Stimulated activated CD4-positive, alpha-beta T cell treated with anti-CD3 and anti-CD28 coated beads, Interleukin-12 subunit alpha, Interleukin-12 subunit beta, amount 100 ng/mL, for 24 hours (primary cell): ENCODE measurements at places on chromosomes 7 and 10.
A peak's percentile ranks its signal among the peaks of the same experiment; 100 is the strongest.

- DNase-seq, result no peak
Measured at GRCh38 chr10:118324140-118324539, 18.0 kb downstream of the FAM204A start.

DNA sequence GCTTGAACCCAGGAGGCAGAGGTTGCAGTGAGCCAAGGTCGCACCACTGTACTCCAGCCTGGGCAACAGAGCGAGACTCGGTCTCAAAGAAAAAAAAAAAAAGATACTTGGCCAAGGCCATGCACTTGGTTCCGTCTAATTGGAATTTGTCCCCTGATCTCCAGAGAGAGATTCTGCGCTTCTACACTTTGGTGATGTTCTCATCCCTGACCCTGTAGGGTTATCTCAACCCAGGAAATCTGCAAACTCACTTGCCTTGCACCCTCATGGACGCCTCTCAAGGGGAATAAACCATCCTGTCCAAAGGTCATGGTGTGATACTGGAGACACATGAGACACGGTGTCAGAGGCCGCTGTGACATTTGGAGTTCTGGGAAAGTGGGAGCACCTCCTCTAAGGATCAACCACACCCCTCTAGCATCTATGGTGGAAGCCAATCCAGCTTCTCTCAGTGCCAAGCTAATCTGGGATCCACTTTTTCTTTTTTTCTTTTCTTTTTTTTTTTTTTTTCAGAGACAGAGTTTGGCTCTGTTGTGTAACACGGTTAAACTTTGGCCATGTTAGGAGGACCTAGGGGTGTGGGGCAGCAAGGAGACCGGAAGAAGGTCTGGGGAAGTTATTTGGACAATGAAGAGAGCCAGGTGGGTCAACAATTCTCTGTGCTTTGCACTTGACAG is 7.8 kb upstream of the POR start:
- no peak for DNase-seq

GRCh38 chr10:88458209-88458608 is 124.9 kb downstream of the RNLS start:
- no peak for DNase-seq

DNA sequence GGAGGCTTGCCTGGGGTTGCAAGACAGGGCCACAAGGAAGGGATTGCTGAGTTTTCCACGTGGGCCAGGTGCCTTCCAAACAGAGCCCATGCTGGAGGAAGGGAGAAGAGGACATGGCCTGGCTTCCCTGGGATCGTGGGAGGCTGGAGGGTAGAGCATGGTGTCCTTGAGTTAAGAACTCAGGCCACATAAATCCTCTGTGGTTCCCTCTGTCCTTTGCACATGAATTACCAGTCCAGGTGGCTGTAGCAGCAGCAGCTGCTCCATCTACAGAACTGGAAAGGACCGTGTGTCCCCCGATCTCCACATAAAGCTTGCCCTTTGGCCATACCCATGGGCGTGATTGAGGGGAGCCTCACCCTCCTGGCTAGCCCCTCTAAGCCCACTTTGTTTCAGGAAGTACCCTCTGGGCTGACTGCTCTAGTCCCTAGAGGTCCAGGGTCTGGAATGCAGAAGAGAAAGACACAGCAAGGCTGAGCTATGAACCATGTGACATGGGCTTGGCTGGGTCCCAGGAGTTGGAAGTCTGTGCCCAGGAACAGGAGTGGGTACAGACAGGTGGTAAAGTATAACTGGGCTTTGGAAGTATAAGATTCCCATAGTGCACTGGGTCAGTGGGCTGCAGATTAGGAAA is 84.9 kb downstream of the C10orf105 start:
- no peak for DNase-seq

DNA sequence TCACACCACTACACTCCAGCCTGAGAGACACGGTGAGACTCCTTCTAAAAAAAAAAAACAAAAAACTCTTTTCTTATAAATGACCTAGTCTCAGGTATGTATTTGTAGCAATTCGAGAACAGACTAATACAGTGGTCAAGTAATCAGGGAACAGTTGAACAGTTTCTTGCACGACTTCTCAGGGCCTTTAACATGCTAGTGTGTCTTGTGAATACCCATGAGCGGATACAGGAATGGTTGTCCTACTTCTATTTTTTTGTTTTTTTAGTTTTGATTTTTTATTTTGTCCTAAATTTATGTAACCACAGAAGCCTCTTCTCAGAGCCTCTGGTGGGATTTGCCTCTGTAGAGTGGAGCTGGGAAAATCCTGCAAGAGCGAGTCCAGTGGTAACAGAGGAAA is 71.0 kb upstream of the NANOS1 start:
- no peak for DNase-seq

DNA sequence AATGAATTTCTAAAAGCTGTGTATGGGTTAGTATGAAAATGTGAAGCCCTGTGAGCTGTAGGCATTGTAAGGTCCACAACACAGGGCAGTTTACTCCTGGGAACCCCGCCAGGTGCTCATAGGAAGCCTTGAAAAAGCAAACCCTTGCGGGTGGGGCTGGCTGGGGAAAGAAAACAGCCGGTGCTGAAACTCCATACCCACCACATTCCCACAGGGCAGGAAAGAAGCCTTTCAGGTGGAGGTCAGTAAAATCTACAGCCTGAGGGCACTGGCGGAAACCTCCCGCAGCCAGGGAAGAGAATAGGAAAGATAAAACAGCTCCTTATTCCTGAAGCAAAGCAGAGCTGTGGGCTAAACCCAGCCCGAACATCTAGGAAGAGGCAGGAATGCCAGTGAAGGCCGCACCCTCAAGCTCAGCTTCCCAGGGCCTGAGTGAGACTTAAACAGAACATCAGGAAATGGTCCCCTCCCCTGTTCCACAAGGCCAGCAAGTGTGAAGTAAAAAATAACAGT is 34.7 kb downstream of the PODXL start:
- no peak for DNase-seq

DNA sequence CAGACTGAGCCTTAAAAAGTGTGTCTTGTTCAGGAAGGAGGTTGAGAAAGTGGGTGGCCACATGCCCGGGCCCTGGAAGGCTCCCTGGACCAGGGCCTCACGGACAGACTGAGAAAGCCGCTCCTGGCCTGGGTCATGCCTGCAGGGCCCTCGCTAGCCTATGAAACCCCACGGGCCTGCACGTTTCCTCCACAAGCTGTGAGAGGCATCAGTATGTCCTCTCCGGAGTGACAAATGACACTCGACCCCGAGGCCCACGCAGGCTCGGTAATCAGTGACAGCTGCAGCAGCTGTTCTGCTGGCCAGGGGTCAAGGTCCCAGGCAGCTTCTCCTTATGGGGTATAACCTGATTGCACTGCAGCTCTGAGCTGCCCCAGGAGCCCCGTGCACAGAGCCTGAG is 47.6 kb downstream of the ASB13 start:
- DNase-seq, result no peak

DNA sequence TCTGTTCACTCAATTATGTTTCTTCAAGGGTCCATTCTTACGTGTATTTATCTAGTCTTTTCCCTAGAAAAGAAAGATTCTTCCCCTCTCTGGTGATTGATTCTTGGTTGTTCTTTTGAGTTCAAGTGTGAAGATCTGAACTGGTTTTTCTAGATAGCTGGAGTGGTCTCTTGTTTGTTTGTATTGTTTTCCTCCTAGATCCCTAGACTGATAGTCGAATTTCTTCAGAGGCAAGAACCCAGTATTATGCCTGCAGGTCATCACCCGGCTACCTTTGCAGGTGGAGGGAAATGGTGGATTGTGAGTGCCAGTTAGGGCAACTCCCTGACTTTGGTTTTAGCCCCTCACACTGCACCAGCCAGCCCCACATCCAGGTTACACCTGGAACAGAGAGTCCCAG is 2.2 kb upstream of the RSU1 start:
- DNase-seq, result no peak

DNA sequence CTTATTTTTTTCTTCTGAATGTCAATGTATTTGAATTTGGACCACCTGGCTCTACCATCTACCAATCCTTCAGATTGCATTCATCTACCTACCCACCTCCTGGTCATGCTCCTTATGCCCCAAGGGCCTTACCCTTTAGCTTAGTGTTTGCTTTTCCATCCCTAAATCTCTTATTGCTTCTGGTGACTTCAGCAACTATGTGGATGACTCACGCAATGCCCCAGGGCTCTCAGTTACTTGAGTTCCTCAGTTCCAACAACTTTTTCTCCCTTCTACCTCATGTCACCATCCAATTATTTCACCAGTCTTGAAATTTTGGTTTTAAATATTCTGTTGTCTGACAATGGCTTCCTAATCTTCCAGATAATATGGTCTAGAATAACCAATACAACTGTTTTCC is 118.9 kb downstream of the CFAP58 start:
- DNase-seq, result no peak

GRCh38 chr7:142762104-142762503 is 8.7 kb upstream of the PRSS2 start:
- no peak for DNase-seq

GRCh38 chr10:132383101-132383500 is 13.9 kb upstream of the PWWP2B start:
- DNase-seq, result no peak

- DNase-seq, result no peak
Measured at GRCh38 chr7:154613811-154614210, 389.1 kb downstream of the PAXIP1 start.

GRCh38 chr10:114084215-114084614 is 40.5 kb downstream of the ADRB1 start:
- DNase-seq, result no peak

DNA sequence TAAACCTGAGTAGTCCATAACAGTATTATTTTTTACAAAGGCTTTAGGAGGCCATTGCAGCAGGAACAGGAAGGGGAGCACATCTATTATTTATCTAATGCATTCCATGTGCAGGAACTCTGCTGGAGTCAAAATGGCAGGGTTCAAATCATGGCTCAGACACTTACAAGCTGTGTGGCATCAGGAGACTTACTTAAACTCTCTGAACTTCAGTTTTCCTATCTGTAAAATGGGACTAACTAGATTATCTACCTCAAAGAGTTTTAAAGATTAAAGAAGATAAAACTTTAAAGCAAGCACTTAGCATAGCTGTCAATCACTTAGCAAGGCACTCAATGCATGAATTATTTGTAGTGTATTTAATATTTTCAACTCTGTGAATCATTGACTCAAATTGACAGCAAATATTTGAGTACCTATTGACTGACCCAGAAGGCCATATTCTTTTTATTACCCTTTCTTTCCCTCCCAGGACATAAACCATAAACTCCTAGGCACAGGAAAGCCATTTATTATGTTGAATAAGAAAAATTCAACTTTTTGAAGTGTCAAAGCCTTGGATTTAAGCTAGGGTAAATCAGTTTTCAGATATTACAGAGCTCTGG is 115.8 kb upstream of the FAM204A start:
- DNase-seq, result no peak

DNA sequence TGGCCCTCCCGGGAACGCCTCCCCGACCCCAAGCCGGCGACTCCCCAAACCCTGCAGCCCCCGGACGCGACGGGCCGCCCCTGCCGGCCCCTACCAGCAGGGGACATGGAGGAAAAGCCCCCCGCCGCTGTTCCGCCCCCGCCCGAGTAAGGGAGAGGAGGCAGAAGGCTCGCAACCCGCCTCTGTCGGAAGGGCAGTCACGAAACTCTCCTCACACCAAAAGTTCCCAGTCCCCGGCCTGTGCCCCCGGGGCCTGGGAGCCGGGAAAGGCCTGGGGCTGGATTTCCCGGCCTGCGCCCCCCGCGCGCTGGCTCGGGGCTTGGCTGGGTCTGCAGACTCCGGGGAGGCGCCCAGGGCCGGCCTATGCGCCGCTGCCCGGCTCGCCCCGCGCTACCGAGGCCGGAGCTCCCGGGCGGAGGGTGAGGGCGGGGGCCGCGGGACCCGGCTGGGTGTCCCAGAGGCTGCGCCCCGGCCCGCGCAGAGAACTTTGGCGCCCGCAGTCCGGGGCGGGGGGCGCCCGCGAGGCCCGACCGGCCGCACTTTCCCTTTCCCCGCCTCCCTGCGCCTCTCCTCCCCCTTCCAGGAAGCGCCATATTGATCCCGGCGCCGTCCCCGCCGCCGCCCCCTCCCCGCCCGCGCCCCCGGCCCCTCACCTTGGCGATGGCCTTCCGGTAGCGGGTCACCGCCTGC is 728 bp downstream of the PARD3 start:
- DNase-seq, result no peak

DNA sequence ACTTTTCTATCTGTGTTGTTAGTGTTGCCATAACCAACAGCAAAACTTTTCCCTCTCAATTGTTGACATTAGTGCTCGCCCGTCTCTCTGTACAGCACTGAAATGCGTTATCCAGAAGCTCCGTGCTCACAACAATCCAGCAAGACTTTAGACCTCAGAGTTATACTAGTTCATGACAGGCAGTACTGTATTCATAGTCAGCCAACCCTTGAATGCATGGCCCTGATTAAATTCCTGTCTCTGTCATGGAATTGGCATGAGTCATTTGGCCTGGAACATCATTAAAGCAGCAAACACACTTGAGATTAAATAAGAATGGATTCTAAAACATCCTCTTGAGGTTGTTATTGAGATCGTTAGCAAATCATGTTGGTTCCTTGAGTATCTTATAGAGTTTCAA is 405.5 kb upstream of the C7orf33 start:
- DNase-seq, result no peak

DNA sequence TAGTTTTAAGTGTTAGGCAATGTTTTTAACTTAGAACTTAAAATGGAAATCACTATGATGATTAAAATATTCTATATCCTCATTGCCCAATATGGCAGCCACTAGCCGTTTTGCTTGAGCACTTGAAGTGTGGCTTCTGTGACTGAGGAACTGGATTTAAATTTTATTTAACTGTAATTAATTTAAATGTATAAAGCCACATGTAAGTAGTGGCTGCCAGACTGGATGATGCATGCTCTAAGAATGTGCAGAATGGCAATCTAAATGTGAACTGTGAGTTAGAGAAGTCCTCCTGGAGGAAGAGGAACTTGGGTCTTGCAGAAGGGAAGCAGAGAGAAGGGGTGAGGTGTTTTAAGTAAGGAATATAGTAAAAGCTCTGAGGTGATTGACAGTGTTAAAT is 451.4 kb downstream of the SUGCT start:
- DNase-seq, result no peak

GRCh38 chr10:11355592-11355991 is 255.9 kb downstream of the USP6NL start:
- DNase-seq, result no peak

- no peak for DNase-seq
Measured at GRCh38 chr10:126533644-126534043, 136.8 kb downstream of the C10orf90 start.

GRCh38 chr10:77392851-77393250 is 244.8 kb downstream of the KCNMA1 start:
- DNase-seq, result no peak

GRCh38 chr10:87504640-87505365 is at the start of gene MINPP1:
TSS of gene MINPP1 (plus strand) at chr10:87504893. CDS start at chr10:87504916, 23 bp downstream.
- DNase-seq, result peak; percentile 82

- no peak for DNase-seq
Measured at GRCh38 chr10:101940916-101941315, 97.3 kb upstream of the KCNIP2 start.

DNA sequence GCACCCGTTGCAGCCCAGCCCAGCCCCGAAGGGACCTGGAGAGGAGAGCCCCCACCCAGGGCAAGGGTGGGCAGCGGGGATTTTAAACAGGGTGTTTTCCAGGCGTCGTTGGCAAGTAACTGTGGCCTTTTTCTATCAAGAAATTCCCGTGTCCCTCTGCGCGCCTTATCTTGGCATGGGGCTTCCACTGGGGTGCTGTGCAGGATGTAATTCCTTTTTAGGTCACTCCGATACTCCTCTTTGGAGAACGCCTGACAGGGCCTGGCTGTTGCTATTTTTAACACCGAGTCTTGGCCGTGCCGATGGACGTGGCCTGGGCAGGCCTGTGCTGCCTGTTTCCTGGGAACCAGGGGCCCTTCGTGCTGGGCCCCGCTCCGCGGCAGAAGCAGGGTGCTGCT is 93.8 kb downstream of the INPP5A start:
- DNase-seq, result no peak
